ENCODE measurements at places on chromosomes 12 and 14. TPM values are rescaled to one million over a fixed set of nuclear protein-coding genes. Genes with fewer than 3 reads are reported as not detected.

TAS2R14 gene
- total RNA-seq = not detected

NFATC4 gene
- total RNA-seq = not detected

GZMB gene
- total RNA-seq = not detected

DHRS2 gene
- not detected for total RNA-seq

OASL gene
- 28.3 TPM for total RNA-seq

SSPN gene
- 34.1 TPM for total RNA-seq

AACS gene
- total RNA-seq = 13.8 TPM

BMAL2 gene
- 23.5 TPM for total RNA-seq

GOLT1B gene
- 56.6 TPM for total RNA-seq

SCN8A gene
- 0.30 TPM for total RNA-seq

TMCC3 gene
- 0.10 TPM for total RNA-seq

GDF3 gene
- total RNA-seq = not detected

BATF gene
- total RNA-seq = not detected

ITGA5 gene
- total RNA-seq = 35.8 TPM

PLEK2 gene
- total RNA-seq = 12.0 TPM

PTPN21 gene
- total RNA-seq = 0.58 TPM

GLS2 gene
- total RNA-seq = not detected

WNT5B gene
- 4.9 TPM for total RNA-seq
